Keratinocyte (primary cell): ENCODE measurements at places on chromosomes 1 and 21. TPM values are rescaled to one million over a fixed set of nuclear protein-coding genes. Genes with fewer than 3 reads are reported as not detected.

DNA sequence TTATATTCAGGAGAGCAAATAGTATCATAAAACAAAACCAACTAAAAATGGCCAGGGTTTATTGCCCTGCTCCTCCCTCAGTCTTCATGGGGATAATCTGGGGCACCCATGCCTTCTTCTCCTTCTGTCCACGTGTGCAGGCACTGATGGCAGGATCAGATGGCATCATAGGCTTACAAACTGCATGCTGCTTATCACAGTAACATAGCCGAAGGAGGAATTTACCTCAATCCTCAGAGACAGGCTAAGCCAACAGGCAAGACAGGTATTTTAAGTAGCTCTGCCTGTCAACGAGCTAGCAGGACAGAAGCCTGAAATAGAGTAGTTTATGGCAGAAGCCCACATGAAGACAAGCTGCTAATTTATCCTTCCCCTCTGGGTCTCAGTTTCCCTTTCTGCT, 9.4 kb downstream of the LAMB3 start:
- peak; percentile 55 for DNase-seq

DNA sequence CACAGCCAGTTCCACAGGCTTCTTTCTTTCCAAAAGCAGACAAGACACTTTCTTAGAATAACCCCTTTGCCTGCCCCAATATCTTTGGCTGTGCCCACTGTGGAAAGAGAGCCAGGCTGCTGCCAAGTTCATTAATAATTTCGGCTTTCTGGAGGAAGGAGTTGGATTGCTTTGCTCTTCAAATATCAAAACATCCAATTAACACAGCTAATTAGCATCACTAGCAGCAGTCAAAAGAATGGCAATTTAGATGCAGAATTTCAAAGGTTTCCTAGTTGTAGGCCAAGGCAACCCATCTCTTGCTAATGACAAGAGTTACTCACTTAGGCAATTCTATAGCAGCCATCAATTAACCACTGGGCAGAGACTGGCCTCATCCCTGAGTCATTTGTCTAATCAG, 91.0 kb upstream of the SPATA6 start:
- DNase-seq = no peak

DNA sequence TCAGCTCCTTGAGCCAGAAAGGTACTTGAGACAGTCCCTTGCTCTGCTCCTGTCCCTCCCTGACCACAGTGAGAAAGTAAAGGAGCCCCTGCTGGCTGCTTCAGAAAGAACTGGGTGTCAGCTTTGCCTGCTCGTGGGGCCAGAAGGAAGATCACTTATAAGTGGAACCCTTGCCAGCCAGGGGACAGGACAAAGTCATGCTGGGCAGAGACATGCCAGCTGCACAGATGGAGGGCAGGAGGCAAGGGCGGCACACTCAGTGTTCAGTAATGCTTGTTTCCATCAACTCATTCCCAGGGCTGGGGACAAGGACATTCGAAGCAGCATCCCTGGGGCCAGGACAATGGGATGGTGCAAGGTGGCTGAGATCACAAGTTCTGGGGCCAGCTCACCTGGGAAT, 41.8 kb downstream of the NTPCR start:
- no peak for DNase-seq

Gene TRABD2B
- 0.13 to 0.35 TPM (median 0.16 TPM) in 3 replicates for polyA plus RNA-seq

DNA sequence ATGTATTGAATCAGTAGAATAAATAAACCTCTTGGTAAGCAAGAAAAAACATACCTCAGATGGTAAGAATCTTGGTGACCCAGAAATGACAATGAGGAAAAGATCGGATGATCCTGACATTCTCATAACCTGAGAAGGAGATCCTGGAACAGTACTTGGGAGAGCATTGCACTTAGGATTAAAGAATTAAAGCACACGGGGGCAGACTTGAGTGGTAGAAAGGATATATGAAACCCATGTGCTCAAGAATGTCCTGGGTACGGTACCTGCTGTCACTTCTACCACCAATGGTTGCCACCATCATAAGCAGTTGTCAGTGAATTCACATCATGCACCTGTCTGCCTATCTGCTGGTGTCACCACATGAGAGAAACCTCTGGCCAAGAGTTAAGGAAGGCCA, 108.9 kb upstream of the GJB5 start:
- no peak for DNase-seq

Gene SARS1
- 198 to 233 TPM (median 203 TPM) in 3 replicates for polyA plus RNA-seq

- DNase-seq = no peak
Observed at GRCh38 chr21:38500073-38500472, 1.8 kb upstream of the ERG start.

Gene EDARADD
- 10.5 to 12.3 TPM (median 11.4 TPM) in 3 replicates for polyA plus RNA-seq

DNA sequence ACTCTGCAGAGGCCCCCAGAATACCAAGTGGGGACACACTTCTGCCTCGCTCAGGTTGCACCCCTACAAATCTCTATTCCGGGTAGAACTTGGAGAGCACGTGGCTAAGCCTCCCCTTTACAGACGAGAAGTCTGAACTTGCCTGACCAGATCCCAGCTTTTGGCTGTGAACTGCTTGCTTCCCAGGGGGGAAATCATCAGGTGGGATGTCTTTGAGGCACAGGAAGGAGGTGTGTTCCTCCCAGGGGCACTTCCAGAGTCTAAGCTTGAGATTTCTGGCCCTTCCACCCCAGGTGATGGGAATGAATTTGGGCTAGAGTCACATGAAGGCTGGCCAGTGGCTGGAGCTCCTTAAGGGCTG, 1.3 kb upstream of the S100A3 start:
- no peak for DNase-seq

Gene CCDC185
- not detected in 3 replicates for polyA plus RNA-seq

- no peak for DNase-seq
Observed at GRCh38 chr1:155105604-155106011, 22.1 kb upstream of the EFNA1 start.

Gene COL16A1
- 31.2 to 75.5 TPM (median 43.4 TPM) in 3 replicates for polyA plus RNA-seq

Gene S100A7
- 13.1 to 31.2 TPM (median 16.0 TPM) in 3 replicates for polyA plus RNA-seq

Gene PGLYRP4
- 2.4 to 21.6 TPM (median 3.8 TPM) in 3 replicates for polyA plus RNA-seq

GRCh38 chr21:44337449-44337848, 1.7 kb downstream of the CFAP410 start:
- no peak for DNase-seq

GRCh38 chr1:228368801-228369607, 37.6 kb downstream of the TRIM11 start:
- DNase-seq = no peak

DNA sequence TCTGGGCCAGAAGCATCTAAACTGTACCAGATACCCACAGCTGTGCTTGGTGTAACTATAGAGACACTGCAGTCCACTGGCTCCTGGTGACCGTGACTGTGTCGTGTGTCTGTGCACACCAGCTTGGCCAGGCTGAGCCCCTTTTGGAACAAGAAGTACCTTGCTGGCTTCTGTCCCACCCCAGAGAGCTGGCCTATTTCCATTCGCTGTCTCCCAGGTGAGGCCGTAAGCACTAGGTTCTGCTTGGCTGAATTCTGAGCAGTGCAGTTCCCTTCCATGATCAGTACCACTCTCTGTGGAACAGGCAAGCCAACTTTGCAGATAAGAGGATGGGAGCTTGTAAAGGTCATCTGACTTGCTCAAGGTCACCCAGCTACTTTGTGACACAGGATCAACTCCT, 119.9 kb upstream of the DNAH14 start:
- DNase-seq = no peak

DNA sequence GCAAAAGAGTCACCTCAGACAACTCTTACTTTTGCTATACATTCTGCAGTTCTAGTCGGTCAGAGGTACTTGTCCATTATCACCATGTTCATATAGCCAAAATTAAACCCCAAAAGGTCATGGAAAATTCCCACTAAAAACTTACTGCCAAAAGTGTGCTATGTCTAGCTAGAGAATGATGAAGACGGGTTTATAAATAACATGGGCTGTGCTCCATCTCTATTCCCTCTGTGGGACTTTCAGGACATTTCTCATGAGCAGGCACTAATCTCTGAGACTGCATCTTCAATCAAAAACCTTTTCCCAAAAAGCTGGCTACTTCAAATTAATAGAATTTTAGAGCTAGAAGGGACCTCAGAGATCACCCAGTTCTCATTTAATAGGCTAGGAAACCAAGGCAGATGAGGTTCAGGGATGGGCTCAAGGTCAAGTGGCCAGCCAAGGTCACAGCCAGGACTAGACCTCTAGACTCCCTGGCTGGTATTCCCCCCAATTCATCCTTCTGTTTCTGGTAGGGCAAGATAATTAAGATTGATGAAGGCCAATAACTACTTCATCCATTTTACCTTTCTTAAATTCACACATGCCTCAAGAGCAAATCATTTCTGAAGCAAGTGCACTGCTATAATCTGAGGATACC, 21.0 kb upstream of the MOB3C start:
- DNase-seq = no peak

DNA sequence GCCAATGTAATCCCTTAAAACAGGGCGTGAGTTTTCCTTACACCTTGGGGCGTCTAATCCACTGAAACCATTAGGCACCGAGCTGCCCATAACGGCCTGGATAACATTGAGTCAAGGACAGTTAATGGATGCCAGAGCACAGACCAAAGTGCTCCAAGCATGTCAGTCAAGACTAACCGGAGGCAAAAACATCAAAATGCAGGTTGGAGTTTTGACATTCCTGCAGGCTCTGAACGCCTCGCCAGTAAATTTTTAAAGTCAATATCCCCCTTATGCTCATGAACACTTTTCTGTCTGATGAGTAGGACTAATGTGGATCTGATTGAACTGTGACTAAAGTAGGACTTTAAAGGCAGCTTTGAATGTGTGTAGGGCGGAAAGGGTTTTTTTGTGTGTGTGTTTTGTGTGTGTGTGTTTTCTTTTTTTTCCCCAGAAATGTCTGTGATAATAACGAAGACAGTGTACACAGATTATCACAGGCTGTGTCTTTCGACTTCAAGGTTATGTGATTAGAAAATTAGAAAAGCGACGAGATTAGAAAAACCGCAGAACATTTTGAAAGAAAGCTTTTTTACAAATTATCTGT, 194.2 kb upstream of the PROX1 start:
- DNase-seq = no peak

Gene EXO1
- polyA plus RNA-seq = 0.84 to 6.5 TPM (median 5.4 TPM) in 3 replicates

DNA sequence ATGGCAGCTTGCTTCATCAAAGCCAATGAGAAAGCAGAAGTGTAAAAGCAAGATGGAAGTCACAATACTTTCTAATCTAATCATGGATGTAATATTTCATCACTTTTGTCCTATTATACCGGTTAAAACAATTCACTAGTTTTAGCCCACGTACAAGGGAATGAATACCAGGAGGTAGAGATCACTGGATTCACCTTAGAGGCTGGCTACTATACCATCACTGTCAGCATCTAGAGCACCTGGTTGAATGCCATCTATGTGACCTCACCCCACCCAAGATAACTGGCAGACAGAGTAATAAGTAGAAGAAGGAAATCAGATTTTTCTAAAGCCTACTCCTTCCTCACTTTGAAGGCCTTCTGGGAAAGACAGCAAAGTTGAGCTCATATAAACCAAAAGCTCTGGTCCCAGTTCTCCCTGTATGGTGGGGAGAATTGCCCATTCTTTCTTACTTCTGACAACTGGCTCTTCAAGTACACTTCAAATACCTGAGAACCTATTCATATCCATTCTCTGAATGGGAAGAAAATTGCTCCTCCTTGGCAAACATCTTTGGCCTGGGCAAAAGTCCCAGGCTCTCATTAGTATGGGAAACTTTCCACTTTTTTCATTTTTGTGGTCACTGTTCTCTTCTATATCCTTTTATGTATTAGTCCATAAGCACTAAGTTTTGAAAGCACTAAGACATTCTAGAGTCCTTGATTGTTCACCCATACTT, 24.8 kb downstream of the HSD3B1 start:
- no peak for DNase-seq

- DNase-seq = no peak
Observed at GRCh38 chr1:52669696-52670095, 28.5 kb downstream of the COA7 start.

Gene OR2G3
- polyA plus RNA-seq = not detected in 3 replicates

DNA sequence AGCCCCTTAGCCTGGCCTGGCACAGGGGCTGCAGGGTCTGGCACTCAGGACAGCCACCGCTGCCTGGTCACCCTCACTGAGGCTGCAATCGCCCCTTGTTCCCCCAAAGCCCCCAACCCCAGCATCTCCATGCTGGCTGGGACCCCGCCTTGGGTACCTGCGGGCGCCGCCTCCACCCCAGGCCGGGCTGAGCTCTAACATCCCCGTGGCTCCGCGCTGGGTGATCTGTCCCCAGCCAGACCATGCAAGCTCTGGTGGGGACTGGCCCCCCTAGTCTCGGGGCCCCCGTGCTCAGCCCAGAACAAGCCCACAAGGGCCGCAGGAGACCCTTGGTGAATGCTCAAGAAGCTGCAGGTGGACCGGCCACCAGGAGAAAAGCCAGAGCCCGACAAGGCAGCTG, 62.4 kb downstream of the MEGF6 start:
- no peak for DNase-seq

DNA sequence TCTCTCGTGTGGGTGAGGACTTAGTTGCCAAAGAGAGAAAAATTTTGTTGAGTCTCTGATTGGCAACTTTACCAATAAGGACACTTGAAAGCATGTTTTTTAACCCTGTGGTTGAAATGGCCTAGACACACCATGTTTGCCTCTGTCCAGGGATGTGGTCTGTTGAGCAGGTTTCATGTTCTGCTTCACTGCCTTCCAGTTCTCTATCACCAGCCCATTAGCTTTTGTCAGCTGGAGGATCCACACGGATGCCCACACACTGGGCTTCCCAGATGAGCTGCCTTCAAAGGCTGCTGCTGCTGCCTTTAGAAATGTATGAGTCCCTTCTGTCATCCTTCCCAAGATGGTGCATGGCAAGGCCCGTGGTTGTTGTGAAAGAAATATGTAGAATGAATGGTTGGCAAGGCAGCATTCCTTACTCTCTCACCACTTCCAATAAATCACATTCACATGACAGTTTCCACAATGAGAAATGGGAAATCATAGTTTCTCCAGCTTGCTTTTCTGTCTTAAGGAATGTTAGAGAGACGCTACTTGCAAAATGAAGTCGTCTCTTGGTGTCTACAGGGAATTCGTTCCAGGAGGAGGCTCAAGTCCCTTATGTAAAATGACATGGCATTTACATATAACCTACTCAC, 108.2 kb upstream of the SLC35F3 start:
- DNase-seq = no peak
